Astrocyte (in vitro differentiated cells and primary cell): ENCODE measurements at places on chromosomes 7 and 10. TPM values are rescaled to one million over a fixed set of nuclear protein-coding genes. Genes with fewer than 3 reads are reported as not detected.

- no peak for DNase-seq
These were observed 116.0 kb downstream of the NPTX2 start for GRCh38 chr7:98733036-98733435.

GRCh38 chr7:25628446-25628845 lies 400.2 kb upstream of the NPVF start:
- DNase-seq = no peak

DNA sequence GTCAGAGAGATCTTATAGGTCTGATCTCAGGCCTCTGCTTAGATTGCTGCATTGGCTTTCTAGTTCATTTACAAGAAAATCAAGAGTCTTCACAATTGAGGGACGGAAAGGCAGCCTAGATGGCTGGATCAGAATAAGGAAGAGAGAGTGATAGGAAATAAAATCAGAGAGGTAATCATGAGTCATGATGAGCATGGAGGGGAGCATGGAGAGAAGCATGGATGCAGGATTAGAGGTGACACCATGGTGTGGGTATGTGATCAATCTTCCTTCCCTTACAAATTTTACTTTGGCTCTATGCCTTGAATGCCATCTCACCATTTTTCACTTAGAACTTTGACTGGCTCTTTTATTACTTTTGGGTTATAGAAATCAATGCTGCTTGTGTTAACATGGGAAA lies 1.4 kb downstream of the BCCIP start:
- peak; percentile 47 for DNase-seq

The OTUD1 gene
- total RNA-seq = 5.5 and 6.3 TPM in 2 replicates

The ASB10 gene
- not detected in 2 replicates for total RNA-seq
